Foreskin keratinocyte (primary cell): ENCODE measurements at places on chromosomes 4 and X. TPM values are rescaled to one million over a fixed set of nuclear protein-coding genes. Genes with fewer than 3 reads are reported as not detected.

DNA sequence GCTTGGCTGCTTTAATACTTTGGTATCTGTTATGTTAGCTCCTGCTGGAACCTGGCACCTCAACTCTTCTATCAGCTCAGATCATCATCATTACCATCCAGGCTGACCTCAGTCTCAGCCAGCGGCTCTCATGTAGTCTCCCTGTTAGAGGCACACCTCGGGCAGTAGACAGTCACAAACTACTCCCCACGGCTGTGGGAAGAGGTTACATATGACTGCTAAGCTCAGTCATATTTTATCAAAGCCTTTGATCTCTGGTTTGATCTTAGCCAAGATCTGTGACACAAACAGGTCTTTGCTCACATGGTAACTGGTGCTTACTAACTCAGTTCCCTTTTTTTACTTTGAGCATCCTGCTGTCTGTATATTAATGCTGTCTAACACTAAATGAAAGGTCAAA lies 384.9 kb downstream of the CENPC start:
- peak; percentile 8 for DNase-seq

DNA sequence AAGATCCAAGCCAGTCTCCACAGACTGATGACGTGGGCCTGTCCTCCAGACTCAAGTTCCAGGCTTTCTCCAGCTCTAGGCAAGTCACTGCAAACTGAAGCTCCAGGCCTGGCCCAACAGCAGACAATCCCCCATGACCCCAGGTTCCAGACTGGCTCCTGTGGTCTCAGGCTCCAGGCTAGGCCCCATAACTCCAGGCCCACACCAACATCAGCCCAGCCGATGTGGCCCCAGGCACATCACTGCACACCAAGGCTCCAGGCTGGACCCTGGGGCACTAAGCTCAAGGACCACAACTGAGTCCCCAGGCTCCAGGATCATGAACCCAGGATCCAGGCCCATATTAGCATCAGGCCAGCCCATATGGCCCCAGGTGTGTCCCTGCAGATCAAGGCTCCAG lies 143.6 kb downstream of the COX7B2 start:
- no peak for DNase-seq

- DNase-seq: no peak
These were observed 92.1 kb upstream of the COX18 start for GRCh38 chr4:73161527-73162185.

DNA sequence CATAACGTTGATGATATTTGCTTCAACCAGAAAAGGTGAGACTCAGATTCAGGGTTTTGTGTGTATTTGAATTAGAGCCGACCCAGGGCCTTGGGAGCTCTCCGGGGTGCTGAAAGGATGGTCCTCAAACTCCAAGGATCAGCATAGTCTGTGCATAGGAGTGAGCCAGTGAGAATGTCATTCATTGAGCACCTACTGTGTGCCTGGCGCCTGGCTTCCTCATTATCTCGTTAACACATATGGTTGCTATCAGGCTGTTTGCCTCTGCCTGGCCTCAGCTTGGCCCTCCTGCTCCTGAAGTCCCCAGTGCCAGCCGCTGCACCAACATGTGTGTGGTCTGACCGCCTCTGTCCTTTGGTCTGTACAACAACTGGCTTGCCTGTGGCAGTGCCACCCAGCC lies 25.1 kb upstream of the JAKMIP1 start:
- DNase-seq: no peak

DNA sequence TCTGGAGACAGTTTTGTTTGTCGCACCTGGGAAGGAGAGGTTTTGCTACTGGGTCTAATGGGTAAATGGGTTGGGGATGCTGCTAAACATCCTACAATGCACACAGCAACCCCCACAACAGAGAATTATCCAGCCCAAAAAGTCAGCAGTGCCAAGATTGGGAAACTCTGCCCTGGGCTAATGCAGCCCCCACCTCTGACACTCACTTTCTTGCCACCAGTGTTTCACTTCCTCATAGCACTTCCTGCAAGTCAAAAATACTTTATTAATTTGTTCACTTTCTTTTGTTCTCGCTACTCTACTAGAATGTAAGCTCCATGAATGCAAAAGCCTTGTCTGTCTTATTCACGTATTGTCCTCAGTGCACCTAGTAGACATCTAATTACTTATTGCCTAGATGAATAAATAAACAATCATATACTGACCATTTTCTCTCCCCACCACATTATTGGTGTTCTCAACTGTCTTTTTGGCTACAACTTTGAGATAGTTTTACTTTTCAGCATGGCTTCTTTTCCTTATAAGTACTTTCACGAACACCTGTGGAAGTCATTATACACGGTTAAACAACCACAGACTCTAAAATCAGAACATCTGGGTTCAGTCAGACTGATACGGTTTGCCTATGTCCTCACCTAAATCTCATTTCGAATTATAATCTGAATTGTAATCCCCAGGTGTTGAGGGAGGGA lies 82.0 kb upstream of the PITX2 start:
- DNase-seq: no peak

DNA sequence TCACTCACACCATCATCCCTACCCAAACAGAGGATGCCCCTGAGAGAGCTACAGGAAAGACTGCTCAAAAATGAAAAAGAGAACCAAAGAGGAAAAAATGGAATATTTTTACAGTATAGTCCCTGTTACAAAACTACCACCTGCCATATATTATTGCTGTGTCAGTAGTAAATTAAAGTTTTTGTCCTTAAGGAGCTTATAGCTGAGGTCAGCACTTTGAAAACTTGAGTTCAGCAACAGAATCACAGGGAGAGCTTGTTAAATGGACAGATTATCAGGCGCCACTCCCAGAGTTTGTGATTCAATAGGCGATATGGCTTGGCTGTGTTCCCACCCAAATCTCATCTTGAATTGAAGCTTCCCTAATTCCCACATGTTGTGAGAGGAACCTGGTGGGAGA lies 71.9 kb upstream of the FAM9A start:
- DNase-seq: no peak

DNA sequence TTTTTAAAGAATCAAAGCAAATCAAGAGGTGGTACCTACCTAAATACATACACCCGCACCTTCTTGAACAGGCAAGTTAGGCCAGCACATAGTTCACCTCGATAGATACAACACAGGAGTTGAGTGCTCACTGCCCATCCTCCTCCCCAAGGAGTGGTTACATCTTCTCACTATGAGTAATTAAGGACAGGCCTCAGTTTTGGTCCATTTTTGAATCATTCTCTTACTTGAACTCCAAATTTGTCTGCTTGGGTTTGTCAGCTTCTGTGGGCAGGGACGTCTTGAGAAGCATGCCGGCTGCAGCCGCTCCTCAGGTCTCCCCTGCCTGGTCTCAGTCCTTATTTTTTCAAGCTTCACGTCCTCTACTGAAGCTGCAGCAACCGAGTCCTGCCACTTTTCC lies 190.6 kb upstream of the RBPJ start:
- no peak for DNase-seq

- no peak for DNase-seq
These were observed 174.0 kb upstream of the GATB start for GRCh38 chr4:151934766-151935165.

- no peak for DNase-seq
These were observed 473 bp upstream of the VAMP7 start for GRCh38 chrX:155880586-155881157.

- DNase-seq: peak; percentile 1
These were observed 359.2 kb downstream of the IDS start for GRCh38 chrX:149145845-149146285.

DNA sequence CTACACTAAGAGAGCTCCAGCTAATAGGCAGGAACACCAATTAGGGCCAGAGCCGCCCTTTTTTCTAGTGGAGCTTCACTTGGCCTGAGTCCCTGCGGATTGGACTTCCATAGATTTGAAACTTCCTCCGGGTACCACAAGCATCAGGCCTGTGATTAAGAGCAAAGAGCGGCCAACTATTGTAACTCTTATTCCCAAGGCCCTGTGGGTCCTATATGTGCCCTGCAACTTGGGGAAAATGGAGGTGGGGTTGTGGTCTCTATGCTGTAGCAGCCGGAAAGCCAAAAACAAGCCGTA lies at the start of gene NCBP2L:
Gene NCBP2L, plus strand, starts transcription at position 198 of the 297 bp plus-strand sequence. CDS start 16,488 bp downstream, outside the sequence.
- no peak for DNase-seq

DNA sequence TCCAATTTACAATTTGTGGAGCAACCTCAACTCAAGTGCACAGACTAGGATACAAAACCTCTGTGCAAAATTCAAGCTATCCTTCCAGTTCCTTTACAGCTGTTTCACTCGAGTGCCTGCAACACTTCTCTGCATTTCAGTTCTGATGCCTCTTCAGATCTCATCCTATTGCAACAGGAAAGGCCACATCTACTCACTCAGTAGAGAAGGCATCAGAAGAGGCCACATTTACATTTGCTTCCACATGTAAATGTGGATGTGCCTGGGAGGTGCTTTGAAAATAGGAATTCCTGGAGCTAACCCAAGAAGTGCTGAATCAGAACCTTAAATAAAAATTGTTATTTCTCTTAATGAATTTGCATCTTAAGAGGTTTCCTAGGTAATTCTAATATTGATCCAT lies 45.8 kb upstream of the SERTM2 start:
- DNase-seq: no peak

- no peak for DNase-seq
These were observed 62.0 kb downstream of the AWAT2 start for GRCh38 chrX:69987691-69988090.

DNA sequence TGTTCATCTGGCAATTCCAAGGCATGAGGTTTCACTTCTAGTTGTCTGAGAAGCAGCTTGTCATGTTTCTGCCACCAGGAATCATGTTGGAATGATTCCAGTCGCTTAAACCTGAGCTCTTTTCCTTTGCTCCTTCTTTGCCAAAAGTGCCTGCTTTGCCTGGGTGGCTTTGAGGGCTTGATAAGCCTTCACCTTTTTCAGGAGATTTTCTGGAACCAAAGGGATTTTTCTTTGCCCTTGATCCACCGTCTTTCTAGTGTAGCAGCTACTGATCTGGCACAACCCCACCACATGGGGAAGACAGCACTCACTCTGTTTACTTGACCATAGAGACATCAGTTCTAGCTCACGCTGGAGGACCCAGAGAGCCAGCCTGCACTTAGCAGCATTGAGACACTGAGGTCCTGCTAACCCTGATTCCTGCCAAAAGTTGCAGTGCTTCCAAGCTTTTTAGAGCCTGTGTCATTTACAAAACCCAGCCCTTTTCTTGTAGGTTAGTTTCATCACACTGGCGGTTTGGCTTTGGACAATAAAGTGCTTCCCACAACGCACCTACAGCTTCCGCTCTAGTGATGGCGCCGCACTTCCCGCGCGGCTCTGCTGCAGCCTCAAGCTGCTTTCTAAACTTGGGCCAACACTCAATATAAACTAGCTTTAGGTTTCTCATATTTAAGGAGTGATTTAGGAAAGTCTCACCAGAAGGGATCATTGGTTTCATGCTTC lies 7.3 kb upstream of the CCNI start:
- no peak for DNase-seq

- DNase-seq: no peak
These were observed 61.0 kb upstream of the SMIM10 start for GRCh38 chrX:134929808-134930207.

DNA sequence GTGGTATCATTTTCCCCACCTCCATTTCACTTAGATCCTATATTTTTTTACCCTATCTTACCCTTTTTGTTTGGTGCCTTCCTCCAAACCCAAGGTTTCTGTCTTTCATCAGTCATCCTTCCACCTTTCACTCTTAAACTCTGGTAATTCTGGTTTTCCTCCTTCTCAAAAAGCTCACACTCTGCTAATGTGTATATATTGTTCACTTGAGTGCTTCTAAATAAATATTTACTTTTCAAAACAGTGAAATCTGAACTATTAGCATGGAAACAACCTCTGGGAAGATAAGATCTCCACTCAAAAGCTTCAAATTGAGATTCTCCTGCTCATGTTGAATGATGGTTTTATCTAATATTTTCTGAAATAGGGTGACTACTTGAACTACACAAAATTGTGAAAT lies 21.5 kb downstream of the XIAP start:
- no peak for DNase-seq

- no peak for DNase-seq
These were observed 251.6 kb downstream of the ADGRA3 start for GRCh38 chr4:22264261-22264660.

GRCh38 chr4:53232371-53232770 lies 133.5 kb downstream of the SCFD2 start:
- DNase-seq: no peak

- no peak for DNase-seq
These were observed 2.2 kb downstream of the AR start for GRCh38 chrX:67545893-67546495.

GRCh38 chr4:123776267-123776666 lies 379.7 kb downstream of the SPRY1 start:
- no peak for DNase-seq

- DNase-seq: no peak
These were observed 207.1 kb upstream of the PCDH18 start for GRCh38 chr4:137739391-137739790.

The F8A3 gene
- not detected in 2 replicates for total RNA-seq

The GUCY1B1 gene
- total RNA-seq: 0.17 and 0.32 TPM in 2 replicates

The PPP1R2C gene
- total RNA-seq: not detected in 2 replicates

The HSFX2 gene
- 0.32 TPM in 1 of 2 replicates, not detected in the other for total RNA-seq

The ATOH1 gene
- not detected in 2 replicates for total RNA-seq

The BMP3 gene
- not detected in 2 replicates for total RNA-seq

The ALPK1 gene
- 5.6 and 7.0 TPM in 2 replicates for total RNA-seq

The SORCS2 gene
- 0.03 and 0.04 TPM in 2 replicates for total RNA-seq

The PNMA5 gene
- total RNA-seq: not detected in 2 replicates

The XPNPEP2 gene
- not detected in 2 replicates for total RNA-seq

The FAM9A gene
- total RNA-seq: not detected in 2 replicates

The BEND4 gene
- total RNA-seq: not detected in 2 replicates

The ARHGAP6 gene
- 0.11 TPM in 1 of 2 replicates, not detected in the other for total RNA-seq

The YY2 gene
- total RNA-seq: 2.2 TPM in 2 replicates

The GCNA gene
- total RNA-seq: 0.39 and 0.41 TPM in 2 replicates

The CLTRN gene
- total RNA-seq: 0.32 and 0.37 TPM in 2 replicates

The HHIP gene
- total RNA-seq: 0.53 and 0.75 TPM in 2 replicates

The MGARP gene
- 0.28 and 0.37 TPM in 2 replicates for total RNA-seq

The RAB9B gene
- 0.11 and 0.17 TPM in 2 replicates for total RNA-seq

The STBD1 gene
- total RNA-seq: 2.5 and 3.2 TPM in 2 replicates
